ENCODE measurements at places on chromosomes 2 and 18. TPM values are rescaled to one million over a fixed set of nuclear protein-coding genes. Genes with fewer than 3 reads are reported as not detected.
A peak's percentile ranks its signal among the peaks of the same experiment; 100 is the strongest.

DNA sequence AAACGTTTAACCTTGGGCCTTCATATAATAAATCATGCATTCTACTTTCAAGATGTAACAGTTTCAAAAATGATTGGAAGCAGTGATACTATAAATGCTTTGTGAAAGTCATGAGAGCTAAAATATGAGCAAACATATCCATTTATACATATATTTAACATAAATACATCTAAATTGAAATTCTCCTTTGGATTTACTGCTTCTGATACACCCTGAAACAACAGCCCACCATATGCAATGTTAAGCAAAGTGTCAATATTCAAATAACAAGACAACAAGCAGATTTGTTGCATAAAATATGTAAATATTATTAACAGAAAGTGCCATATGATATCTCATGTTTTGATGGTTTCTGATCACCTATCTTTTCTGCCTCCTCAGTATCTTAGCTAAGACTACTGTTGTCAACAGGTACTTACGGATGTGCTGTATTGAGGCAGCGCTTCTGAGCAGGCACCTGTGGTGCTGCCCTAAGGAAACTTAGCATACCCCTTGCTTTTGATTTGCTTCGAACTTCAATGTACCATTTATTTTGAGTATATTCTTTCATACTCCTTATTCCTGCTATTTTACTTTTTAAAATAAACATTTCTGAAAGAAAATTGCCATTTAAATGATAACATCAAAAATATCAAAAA is 6.1 kb downstream of the FIGN start:
- no peak for DNase-seq

The PLEK gene
- total RNA-seq = not detected

The COL4A3 gene
- total RNA-seq = 0.29 TPM

The RBKS gene
- total RNA-seq = 1.8 TPM

The NAGK gene
- 97.0 TPM for total RNA-seq

- DNase-seq = no peak
Measured at GRCh38 chr2:41207578-41207977, 755.7 kb upstream of the SLC8A1 start.

DNA sequence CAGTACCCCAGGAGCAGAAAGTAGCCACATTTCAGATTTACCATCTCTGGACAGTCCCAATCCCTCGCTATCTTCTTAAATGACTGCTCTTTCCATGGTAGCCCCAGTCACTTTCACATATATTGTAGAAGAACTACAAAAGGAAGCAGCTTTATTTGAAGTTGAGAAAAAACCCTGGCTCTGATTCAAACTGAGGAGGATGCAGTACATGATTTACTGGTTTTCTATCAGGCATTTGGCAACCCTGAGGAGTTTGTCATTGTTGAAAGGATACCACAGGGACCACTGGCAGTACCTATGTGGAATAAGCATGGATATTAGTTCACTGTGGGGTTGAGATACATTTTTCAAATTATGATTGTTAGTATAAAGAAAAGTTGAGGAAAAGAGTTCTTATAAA is 640.9 kb upstream of the SETBP1 start:
- no peak for DNase-seq

The TNS1 gene
- 2.5 TPM for total RNA-seq

GRCh38 chr2:232542715-232543467 is 3.4 kb downstream of the CHRNG start:
- DNase-seq = no peak

GRCh38 chr2:221680548-221680947 is 108.4 kb upstream of the EPHA4 start:
- DNase-seq = no peak

The CABLES1 gene
- total RNA-seq = 0.88 TPM

DNA sequence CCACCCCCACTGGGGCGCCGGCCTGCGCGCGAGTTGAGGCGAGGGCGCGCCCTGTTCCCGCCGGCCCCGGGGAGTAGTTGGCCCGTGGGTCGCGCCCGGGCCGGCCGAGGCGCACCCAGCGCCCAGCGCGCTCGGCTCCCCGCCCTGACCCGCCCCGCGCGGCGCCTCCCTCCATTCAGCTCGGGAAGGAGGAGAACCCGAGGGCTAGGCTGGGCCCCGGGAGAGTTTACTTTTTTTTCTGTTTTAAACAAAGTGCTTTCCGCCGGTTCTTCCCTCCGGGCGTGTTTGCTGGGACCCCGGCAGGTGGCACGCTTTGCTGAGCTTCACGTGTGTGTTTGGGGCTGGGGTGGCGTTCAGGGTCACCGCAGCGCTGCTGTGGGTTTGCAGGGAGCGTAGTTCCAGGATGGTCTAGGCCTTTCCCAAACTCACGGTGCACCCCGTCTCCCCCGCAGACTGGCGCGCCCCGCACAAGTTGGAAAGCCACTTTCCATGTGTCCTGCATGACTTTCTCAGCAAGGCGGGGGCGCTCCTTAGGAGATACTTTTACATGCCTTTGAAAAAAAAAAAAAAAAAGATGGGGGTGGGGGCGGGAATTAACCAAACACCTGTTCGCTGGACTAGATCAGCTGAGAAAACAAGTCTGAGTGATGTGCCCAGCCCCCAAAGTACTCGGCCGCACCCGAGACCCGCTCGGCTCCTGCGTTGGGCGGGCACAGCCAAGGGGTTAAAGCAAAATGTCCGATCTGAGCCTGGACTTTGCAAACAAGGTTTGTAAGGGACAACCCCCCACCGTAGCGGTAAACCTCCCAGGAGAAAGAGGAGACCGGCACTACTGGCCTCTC is 825 bp downstream of the ITGA6 start:
- DNase-seq = peak; percentile 41

DNA sequence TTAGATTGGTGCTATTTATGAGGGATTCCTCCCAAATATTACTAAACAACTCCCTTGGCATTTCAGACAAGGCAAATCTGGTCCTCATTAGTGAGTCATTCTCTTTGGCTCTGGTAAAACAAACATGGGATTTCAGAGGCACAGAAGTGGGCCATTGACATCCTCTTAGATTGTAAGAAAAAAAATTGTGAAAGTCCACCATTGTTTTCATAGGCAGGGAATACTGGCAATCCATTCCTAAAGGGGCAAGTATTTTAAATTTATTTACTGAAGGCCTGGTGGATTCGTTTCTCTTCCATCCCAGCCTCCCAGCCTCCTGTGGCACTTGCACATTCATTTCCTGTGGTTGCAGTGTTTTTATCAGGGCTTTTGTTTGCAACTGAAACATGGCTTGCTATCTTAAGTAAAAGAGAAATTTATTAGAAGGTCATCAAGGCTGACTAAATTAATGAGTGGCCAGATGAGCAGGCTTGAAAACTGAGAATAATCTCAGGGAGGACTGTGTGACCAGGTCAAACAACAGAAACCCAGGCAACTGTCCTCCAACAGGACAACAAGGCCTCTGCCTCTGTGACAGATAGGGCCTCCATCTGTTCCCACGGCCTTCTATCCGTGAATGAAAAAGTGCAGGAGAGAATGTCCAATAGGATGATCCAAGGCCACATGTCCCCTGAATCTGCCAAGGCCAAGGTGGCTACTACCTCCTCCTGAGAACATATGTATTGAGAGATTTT is 23.1 kb upstream of the TNFAIP6 start:
- peak; percentile 95 for DNase-seq

- no peak for DNase-seq
Measured at GRCh38 chr18:33578518-33579348, 714 bp downstream of the ASXL3 start.

- no peak for DNase-seq
Measured at GRCh38 chr18:34729264-34729663, 19.2 kb downstream of the DTNA start.

The ALK gene
- 0.12 TPM for total RNA-seq

GRCh38 chr2:2016651-2017311 is 272.5 kb upstream of the PXDN start:
- DNase-seq = no peak

- no peak for DNase-seq
Measured at GRCh38 chr2:127044977-127045661, 61.8 kb downstream of the BIN1 start.

GRCh38 chr2:33018271-33018670 is 71.5 kb downstream of the LTBP1 start:
- no peak for DNase-seq

DNA sequence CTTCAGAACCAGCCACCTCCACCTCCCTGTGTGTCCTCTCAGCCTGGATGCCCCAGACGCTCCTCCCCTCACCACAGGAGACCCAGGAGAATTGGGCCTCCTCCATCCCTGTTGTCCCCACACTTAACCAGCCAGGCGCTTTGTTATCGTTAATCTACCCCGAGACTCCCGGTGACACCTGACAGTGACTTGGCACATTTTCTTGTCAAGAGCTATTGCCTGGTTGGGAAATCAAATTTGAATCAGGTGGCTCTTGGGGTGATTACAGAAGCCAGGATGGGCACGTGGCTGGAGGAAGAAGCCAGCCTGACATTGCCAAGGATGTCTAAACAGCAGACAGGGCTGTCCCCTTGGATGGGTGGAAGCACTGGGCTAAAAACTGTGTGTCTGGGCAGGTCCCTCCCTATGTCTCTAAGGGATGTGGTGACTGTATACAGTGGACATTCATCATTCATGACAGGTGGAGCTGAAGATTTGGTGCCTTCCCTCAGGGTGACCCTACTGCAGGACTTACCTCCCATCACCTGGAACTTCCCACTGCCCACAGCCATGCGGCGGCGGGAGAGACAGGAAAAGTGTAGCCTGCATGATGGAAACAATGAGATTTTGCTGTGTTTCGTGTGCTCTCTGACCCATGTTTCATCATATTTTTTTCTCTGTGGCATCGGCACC is 157.2 kb upstream of the CAPN13 start:
- no peak for DNase-seq

The RNF103 gene
- 9.9 TPM for total RNA-seq

DNA sequence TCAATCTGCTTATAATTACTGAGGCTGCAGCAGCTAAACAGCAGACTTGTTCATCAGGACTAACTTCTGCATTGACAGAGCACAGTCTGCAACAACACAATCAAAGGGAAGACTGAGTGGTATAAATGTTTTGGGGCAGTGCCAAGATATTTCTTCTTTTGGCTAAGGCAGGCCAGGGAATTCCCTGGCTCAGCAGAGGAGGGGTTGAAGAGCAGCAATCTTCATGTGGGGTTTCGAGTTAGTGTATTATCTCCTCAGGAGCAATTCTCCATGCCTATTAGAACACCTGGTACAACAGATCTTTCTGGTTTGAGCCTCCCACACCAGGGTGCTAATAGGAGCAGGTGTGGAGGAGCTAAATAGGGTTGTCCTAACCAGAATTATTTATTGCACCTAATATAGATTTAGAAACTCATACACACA is 103.0 kb upstream of the STK17B start:
- DNase-seq = peak; percentile 73

- no peak for DNase-seq
Measured at GRCh38 chr2:230569298-230569697, 143.3 kb upstream of the CAB39 start.

The CXCR4 gene
- not detected for total RNA-seq

DNA sequence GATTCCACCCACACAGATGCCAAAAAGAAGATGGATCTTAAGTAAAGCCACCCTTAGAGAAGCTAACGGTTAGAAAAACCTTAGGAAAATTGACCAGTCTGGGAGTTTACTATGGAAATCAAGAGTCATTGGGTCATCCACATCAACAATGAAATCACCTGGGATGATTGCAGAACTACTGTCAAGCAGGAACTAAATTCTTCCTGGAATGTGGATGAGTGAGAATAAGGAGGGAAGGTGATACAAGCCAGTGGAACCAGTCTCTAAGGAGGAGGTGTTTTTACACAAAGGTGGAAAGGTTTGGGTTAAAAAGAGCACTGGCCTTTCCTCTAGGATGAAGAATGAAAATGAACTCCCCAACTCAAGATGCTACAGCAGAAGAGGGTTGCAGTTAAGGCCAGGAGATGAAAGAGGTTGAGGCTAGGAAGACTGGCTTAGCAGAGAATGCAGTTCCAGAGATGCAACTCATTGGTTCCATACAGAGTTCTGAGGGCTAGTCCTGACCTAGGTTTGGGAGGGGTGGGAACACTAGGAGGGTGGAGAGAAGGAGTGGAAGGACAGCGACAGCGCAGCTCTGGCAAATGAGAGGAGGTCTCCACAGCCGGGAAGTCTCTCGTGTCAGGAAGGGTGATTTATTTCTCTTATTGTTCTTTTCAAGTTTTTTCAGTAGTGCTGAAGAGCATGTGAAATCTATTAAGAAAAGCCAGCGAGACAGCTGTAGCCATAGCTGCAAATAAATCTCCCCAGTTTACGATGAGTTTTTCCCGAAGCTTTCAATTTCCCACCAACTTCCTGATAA is 27.7 kb upstream of the KDM3A start:
- no peak for DNase-seq

DNA sequence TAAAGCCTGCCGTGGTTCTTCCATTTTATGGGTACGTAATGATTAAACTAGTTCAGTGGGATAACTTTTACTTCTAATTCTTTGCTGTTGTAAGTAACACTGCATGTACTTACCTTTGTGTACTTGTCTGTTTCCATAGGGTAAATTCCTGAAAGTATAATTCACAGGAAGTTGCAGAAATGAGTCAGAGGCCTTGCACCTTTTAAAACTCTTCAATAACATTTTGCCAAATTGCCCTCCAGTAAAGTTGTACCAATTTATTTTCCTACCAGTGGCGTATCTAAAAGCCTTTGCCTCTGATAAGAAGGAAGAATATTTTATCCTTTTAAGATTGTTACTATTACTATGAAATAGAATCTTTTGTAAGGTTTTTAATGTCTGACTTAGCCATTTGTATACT is 65.1 kb downstream of the CAB39 start:
- DNase-seq = peak; percentile 63

GRCh38 chr2:130390460-130391057 is 34.7 kb downstream of the PTPN18 start:
- peak; percentile 13 for DNase-seq

The COLEC12 gene
- 103 TPM for total RNA-seq

The CDH19 gene
- 2.3 TPM for total RNA-seq

- peak; percentile 69 for DNase-seq
Measured at GRCh38 chr2:188787021-188787657, 187.0 kb upstream of the COL3A1 start.

The ARHGEF4 gene
- total RNA-seq = 2.2 TPM

DNA sequence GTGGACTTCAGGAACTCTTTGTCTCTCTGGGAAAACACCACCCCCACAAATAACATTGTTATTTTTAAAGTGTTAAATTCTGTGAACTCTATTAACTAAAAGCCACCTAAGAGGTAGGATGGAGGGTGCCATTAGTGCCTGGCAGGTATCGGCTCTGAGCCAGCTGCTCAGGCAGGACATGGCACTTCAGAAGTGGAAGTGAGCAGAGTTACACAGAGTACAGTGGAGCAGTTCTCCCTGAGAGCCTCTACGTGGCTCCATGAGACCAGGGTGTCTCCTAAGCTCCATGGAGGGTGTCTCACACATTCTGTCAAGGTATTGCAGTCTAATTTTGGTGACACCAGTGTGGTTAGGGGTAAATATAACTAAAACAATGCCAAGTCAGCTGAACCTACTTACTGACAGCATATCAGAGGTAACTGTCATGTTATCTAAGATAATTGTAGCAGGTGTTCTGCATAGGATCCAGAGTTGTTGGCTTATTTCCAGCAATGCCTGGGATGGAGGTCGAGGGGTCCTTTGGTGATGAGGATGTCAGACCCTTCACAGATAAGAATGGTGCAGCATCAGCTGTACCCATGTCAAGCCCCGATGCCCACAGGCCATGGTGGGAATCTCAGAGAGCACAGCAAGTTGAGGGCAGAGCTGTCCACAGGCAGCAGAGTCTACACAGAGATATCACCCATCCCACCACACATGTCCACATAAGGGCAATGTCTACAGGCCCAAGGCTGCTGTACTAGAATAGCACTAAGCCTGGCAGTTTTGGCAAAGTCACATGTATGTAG is 8.6 kb upstream of the MALL start:
- DNase-seq = no peak

The BCL2 gene
- 0.84 TPM for total RNA-seq

Measured in RPMI7951 (cell line).